Activated CD8-positive, alpha-beta T cell treated with anti-CD3 and anti-CD28 coated beads for 36 hours (primary cell): ENCODE measurements at places on chromosomes 1 and 21.
A peak's percentile ranks its signal among the peaks of the same experiment; 100 is the strongest.

- DNase-seq = no peak
Measured at GRCh38 chr1:74637296-74637695, 36.3 kb downstream of the ERICH3 start.

DNA sequence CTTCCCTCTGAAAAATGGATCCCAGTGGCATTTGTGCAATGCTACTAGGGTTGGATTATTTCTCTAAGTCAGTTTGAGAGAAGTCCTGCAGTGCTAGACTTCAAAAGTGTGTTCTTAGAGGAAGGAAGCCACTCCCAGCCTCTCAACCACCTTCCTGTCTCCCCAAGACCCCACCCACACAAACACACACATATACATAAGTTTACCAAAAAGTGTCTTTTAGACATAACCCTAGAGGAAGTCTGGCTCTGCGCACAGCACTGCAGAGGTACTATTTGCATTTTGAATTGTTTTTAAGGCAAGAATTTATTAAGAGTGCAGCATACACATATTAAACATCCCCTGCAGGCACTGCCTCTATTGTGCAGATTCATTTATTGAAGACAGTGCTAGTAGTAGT, 127.3 kb downstream of the HHIPL2 start:
- DNase-seq = no peak

GRCh38 chr1:95021805-95022643, 50.7 kb downstream of the ALG14 start:
- DNase-seq = no peak

- DNase-seq = peak; percentile 74
Measured at GRCh38 chr1:46616277-46617107, at the start of gene MOB3C. Gene MOB3C (minus strand): TSS chr1:46616811. CDS start chr1:46613321, 3,490 bp downstream.

- DNase-seq = no peak
Measured at GRCh38 chr1:15508700-15509487, 15.1 kb downstream of the CASP9 start.
